GF-D8 (cell line): ENCODE measurements at places on chromosomes 13 and 19.

DNA sequence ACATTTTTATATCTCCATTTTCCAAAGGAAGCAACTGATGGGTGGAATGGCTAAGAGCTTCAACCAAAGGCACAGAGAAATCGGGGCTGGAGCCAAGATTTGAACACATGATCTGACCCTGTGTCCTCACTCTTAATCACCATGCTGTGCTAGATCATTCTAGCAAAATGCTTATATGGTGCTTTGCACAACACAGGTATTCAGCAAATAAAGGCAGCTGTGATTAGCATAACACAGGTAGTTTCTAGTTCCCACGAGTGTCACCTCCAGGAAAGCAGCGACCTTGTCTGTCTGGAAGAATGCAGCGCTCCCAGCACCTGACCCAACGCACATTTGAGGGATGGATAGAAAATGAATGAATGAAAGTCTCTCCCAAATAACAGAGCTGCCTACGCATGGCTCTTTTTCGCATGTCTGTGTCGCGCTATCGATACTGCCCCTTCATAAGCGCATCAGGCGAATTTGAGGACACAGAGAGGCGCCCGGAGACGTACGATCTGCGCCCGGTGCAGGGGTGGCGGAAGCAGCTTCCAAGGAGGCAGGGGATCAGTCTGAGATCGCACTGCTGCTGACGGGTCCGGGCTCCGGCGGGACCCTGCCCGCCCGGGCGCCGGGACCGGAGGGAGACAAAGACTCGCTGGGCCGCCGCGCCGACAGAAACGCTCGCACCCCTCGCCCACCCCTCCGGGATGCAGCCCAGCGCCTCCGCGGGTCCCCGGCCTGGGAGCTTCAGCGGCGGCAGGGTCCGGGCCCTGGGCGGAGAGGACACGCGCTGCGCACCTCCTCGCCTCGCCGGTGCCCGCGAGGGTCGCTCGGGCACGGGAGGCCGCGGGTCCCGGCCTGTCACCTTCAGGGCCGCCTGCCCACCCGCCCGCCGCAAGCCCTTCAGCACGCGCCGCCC lies 609 bp downstream of the EPS15L1 start:
- no peak for DNase-seq

DNA sequence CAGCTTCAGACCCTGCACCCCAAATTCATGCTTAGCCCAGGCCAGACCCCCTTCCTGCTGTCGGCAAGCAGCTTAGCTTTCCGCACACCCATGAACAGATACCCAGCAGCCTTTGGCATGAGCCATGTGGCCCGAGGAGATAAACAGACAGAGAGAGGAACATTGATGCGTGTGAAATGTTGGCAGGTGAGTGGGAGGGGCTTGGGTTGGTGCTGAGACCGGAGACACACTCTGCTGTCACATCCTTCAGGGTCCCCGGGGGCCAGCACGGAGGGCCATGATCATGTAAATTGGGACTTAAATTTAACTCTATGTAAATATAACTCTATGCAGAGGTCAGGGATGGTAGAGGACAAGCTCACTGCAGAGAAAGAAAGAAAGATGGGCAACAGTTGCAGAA lies 1.5 kb downstream of the CD22 start:
- no peak for DNase-seq

DNA sequence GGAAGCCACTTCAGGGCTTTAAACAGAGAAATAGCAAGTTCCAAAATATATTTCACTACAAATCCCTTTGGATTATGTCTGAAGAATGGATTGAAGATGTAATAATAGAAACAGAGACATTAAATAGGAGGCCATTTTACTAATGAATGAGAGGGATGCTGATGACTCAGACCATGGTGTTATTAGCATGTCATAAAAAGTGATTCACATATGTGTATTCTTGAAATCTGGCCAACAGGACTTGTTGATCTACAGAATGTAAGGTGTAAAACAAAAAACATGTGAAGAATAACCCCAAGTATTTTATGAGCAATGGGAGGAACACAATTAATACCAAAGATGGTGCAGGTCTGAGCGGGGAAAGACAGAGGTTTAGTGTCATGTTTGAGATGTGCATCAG lies 873.7 kb downstream of the SLITRK5 start:
- DNase-seq: no peak

GRCh38 chr13:39688278-39688677 lies 32.8 kb downstream of the COG6 start:
- DNase-seq: no peak

GRCh38 chr19:4081441-4082129 lies 14.9 kb upstream of the ZBTB7A start:
- DNase-seq: no peak

DNA sequence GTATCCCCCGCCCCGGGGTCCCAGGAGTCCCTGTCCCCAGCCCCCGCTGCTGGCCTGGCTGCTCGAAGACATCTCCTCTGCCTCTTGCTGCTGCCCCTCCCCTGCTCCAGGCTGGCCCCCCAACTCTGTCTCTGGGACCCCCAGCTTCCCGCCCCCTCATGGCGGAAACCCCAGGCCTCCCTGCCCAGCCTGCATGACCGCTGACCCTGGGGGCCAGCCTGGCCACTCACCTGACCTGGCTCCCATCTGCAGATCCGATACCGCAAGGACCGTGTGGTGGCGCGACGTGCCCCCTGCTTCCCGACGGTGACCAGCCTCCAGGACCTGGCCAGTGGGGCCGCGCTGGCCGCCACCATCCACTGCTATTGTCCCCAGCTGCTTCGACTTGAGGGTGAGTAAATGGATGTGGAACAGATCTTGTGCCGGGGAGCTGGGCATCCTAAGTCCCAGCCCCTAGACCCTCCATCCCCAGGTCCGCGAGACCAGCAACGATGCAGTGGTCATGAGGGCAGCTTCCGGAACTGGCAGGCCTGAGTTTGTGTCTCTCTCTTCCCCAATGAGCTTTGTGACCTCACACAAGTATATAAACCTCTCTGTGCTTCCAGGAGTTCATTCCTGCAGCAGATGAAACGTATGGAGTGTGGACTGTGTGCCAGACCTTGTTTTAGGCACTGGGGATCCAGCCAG lies 12.4 kb downstream of the CAMSAP3 start:
- no peak for DNase-seq

GRCh38 chr13:35850569-35850968 lies 280.6 kb downstream of the DCLK1 start:
- DNase-seq: no peak

GRCh38 chr13:77034881-77035280 lies 7.9 kb upstream of the FBXL3 start:
- no peak for DNase-seq

- no peak for DNase-seq
These were observed 117.7 kb downstream of the ENOX1 start for GRCh38 chr13:43669101-43669500.

DNA sequence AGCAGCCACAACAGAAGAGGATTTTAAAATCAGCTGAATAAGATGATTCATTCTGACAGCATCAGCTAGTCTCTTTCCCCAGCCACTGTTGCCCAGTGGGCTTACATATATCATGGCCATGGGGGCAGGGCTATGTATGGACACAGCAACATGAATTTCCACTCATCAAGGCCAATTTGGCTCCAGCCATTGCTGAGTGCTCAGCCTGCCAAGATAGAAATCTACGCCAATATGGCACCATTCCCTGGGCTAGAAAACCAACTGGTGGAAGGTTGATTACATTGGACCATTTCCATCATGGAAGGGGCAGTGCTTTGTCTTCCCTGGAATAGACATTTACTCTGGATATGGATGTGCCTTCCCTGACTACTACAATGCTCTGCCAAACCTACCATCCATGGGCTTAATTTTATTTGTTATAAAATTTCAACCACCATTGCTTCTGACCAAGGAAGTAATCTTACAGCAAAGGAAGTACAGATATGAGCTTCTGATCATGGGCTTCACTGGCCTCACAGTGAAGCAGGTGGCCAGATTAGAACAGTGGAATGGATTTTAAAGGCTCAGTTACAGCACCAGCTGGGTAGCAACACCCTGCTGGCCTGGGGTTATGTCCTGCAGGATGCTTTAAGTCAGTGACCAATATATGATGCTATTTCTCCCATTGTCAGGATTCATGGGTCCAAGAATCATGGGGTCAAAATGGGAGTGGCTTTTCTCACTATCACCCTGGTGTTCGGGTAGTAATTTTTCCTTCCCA lies 9.8 kb upstream of the ALOX5AP start:
- no peak for DNase-seq

- DNase-seq: no peak
These were observed 210.1 kb downstream of the MAB21L1 start for GRCh38 chr13:35266412-35266811.

DNA sequence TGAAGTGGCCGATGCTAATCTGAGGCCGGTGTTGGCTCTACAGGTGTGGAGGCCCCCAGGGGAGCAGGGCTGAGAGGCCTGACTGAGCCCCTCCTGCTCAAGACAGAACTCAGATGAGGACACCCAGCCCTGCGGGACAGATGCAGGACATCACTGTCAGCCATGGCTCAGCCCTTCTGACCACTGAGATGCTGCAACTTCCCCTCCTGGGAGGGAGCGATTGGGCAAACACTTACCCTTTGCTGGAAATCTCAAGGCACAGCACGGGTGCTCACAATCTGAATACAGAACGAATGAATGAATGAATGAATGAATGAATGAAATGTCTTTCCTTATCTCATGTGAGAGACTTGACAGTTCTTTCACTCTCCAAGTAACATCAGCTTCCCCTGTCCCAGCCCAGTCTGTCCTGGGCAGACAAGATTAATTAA lies 3.5 kb upstream of the SIGLEC7 start:
- DNase-seq: peak; percentile 64

DNA sequence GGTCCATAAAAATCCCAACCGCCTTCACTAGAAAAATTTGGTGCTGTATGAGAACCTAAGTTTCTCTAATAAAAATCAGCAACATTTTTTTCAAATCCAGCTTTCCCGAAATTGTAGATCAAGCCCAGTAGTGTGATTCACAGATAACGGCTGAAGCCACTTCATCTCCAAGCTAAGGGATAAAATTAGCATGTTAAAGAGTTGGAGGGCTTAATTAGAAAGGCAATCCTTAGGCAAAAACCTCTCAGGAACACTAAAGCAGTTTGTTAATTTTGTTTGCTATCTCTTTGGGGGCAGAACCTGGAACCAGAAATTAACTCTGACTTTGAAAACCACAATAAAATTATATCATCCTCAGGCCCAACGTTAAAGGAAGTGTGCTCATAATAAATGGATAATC lies 820.2 kb downstream of the GPC5 start:
- DNase-seq: no peak

GRCh38 chr13:32059511-32059984 lies 28.0 kb downstream of the FRY start:
- DNase-seq: no peak

- DNase-seq: no peak
These were observed 80.1 kb downstream of the GGACT start for GRCh38 chr13:100508455-100508854.

GRCh38 chr19:41796901-41797300 lies 514 bp downstream of the CEACAM3 start:
- no peak for DNase-seq

GRCh38 chr19:35404879-35405622 lies 34.2 kb downstream of the GPR42 start:
- no peak for DNase-seq

GRCh38 chr13:29598321-29598720 lies 2.8 kb upstream of the SLC7A1 start:
- no peak for DNase-seq

GRCh38 chr19:2758601-2759313 lies 18.9 kb upstream of the SLC39A3 start:
- DNase-seq: no peak

- no peak for DNase-seq
These were observed 109.3 kb upstream of the MLNR start for GRCh38 chr13:49110913-49111170.

DNA sequence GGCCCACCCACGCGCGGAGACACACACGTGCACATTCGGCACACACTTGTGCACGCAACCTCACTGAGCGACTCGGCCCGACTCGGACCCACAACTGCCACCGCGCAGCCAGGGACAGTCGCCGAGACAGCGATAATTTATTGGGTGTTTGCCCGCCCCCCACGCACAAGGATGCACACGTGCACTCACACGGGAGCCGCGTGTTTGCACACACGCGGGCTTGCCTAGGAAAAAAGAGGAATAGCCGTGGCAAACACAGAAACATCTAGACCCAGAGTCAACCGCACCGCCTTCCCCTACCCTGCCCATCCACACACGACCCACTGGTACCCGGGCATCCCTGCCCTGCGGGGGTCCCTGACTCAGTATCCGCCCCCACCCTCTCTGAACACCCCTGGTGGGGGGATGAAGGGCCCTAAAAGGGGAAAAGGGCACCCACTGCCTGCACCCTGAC lies 1.1 kb upstream of the SSBP4 start:
- no peak for DNase-seq

DNA sequence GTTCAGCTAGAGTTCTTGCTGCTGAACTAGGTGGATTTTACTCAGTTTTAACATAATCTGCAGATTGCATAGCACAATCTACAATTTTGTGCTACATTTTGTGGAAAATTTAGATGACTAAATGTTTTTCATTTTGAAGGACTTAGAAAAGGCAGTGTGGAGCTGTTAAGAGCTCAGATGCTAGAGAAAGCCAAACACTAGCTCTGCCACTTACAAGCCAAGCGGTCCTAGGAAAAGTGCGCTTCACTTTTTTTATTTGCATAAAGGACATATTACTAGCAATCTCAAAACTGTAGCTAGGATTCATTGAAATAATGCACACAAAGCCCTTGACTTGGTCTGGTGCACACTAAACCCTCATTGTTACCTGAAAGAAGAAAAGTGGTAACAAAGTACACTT lies 8.1 kb upstream of the CSNK1A1L start:
- no peak for DNase-seq

- DNase-seq: no peak
These were observed 43.9 kb downstream of the RCBTB2 start for GRCh38 chr13:48488995-48489394.

DNA sequence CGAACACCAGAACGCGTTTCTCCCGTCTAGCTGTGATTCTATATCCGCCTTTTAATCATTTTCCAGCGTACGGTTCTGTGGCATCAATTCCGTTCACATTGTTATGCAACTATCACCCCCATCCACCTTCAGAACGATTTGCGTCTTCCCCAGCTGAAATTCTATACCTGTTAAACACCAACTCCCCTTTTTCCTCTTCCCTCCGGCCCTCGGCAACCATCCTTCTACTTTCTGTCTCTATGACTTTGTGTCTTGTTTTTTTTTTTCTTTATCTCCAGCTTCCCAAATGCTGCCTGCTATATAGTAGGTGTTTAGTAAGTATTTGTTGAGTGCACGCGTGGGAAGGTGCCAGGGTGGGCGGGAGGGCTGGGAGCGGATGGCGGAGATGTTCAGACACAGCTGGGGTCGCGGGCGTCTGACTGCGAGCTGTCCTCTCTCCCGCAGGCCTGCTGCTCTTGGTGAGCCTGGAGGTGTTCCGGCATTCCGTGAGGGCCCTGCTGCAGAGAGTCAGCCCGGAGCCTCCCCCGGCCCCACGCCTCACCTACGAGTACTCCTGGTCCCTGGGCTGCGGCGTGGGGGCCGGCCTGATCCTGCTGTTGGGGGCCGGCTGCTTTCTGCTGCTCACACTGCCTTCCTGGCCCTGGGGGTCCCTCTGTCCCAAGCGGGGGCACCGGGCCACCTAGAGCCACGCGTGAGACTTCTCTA lies 20.2 kb downstream of the CACNG6 start:
- no peak for DNase-seq
